Activated CD4-positive, alpha-beta T cell treated with anti-CD3 and anti-CD28 coated beads, Interleukin-2, amount 50 U/mL, for 24 hours (primary cell): ENCODE measurements at places on chromosomes 4 and X.

DNA sequence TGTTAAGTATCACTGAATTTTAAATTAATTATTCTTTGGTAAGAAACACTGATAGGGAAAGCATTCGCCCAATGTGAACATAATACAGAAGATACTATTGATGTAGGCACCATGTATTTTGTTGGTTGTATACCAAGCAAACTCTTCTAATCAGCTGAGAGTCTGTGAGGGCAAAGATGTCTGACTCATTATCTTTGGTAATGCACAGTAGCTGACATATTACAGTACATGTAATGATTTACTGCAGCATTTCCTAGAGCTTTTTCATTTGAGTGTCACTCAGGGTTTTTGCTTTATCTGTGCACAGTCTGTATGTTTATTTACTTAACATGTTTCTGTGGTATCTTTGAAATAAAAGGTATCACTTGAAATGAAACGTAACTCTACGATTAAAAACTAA is 49.2 kb downstream of the CENPVL3 start:
- no peak for DNase-seq

DNA sequence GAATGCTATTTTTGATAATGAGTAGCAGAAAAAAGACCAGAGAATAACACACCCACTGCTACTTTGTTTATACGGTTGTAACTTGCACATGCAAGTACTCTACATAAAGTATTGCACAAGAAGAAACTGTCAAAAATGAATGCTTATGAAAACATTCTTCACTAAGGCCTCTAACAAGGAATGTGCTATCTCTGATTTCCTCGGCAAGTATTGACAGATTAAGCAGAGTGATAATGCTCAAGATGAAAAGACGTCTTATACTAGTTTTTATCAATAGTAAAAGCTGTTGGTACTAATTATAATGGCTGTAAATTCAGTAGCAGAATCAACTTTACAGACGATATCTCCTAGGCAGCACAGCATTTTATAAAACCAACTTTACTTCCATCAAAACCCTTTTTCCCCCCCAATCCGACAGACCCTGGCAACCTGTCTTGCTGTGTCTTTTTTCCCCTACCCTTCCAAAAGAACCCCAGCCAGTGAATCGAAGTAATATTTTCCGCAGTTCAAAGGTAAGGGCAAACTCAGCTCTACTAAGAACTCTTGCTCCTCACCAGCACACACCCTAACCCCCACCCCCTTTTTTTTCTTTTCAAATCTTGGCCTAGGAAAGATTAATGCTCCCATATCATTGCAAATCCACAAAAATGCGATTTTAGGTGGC is 1.5 kb downstream of the FRYL start:
- no peak for DNase-seq

GRCh38 chr4:122762520-122762919 is 30.0 kb downstream of the BBS12 start:
- peak; percentile 2 for DNase-seq

- no peak for DNase-seq
Observed at GRCh38 chr4:14066979-14067378, 439.5 kb upstream of the BOD1L1 start.

DNA sequence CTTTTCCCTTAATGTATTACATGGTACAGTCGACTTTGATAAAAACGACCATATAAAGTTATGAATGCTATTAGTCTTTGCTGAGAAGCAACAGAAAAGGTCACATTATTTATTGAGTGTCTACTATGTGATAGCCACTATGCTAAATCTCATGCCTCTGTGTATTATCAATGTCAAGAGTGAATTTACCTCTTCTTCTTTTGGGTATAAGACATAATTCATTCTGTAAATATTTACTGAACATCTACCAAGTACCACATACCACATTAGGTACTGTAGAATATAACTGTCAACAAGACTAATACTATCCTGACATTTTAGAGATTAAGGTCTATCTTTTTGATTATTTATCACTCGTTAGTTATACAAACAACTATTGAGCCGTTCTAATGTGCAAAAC is 268.7 kb upstream of the FTHL17 start:
- DNase-seq, result no peak

DNA sequence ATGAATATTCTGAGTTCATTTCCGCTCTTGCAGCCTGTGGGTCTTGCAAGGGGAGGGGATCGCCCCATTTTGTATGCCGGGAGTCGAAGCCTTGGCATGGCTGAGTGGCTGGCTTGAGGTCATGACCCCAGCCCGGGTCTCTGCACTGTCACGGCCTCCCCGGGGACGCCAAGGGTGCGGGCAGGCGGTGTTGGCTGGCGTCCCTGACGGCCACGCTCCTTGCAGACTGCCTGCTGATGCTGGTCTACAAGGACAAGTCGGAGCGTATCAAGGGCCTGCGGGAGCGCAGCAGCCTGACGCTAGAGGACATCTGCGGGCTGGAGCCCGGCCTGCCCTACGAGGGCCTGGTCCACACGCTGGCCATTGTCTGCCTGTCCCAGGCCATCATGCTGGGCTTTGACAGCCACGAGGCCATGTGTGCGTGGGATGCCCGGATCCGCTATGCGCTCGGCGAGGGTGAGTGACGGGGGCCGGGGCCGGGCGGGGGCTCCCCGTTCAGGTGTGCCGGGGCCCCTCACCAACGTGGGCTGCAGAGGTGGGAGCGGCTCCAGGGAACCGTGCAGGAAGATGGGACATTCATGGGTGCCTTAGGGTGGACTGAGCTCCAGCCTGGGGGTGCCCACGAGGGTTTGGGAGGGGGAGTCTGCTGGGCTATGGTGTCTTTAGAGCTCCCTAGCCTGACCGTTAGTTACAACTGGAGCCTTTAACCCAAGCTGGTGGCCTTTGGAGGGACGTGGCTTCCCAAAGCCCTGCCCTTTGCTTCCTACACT is 10.3 kb downstream of the DOK7 start:
- no peak for DNase-seq

DNA sequence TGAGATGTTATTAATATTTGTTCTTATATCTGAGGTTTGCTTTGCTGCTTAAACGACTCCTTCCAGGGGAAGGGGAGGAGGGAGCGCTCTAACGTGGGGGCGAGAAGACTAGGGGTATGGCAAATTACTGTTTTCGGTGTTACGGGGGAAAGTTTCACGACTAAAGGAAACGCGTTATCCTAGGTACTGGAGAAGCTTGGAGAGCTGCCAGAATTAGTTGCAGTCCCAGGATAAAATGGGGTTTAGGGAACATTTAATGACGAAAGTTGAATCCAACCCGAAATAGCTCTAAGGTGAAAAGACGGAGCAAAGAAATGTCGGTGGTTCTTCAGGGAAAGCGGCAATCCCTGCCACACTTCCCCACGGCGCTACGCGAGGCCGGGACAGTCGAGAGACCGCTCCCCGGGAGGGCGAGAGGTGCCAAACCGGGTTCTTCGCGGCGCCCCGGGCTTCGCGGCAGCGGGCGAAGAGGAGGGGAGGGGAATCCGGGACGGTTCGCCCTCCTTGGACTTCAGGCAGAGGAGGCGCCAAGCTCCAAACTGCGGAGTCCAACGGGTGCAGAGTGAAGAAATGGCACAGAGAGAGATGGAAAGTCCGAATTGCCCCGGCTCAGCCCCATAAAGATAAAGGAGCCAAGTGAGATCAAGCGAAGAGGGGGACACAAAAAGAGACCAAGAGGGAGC is 724 bp downstream of the THOC2 start:
- peak; percentile 0 for DNase-seq

GRCh38 chr4:19455196-19455595 is 796.5 kb upstream of the SLIT2 start:
- DNase-seq, result no peak

DNA sequence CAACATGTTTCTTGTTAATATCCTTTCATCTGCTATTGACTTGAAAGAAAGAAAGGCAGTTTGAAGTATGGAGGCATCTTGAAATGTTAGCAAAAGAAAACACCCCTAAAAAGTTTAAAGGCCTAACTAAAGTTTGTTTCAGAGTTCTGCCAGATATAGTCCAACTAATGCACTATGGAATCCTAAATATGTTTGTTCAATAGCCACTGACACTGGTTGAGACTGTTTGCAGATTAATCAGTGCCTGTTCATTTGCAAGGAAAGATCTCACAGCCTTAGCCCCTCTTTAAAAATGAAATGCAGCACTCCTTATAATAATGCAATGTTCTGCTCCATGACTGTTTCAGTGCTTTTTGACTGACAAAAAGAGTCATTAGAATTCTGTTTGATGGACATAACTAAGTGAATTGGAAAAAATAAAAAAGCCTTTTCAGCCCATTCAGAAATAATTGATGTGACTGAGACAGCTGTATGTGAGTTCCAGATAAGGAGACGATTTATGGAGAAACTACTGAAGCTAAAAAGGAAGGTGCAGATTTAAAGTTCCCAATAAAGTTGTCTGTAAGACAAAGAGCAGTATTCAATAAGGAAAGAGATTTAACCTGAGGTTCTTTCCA is 192.0 kb downstream of the PCDH7 start:
- no peak for DNase-seq

GRCh38 chrX:142036116-142036515 is 132.4 kb downstream of the MAGEC1 start:
- no peak for DNase-seq

DNA sequence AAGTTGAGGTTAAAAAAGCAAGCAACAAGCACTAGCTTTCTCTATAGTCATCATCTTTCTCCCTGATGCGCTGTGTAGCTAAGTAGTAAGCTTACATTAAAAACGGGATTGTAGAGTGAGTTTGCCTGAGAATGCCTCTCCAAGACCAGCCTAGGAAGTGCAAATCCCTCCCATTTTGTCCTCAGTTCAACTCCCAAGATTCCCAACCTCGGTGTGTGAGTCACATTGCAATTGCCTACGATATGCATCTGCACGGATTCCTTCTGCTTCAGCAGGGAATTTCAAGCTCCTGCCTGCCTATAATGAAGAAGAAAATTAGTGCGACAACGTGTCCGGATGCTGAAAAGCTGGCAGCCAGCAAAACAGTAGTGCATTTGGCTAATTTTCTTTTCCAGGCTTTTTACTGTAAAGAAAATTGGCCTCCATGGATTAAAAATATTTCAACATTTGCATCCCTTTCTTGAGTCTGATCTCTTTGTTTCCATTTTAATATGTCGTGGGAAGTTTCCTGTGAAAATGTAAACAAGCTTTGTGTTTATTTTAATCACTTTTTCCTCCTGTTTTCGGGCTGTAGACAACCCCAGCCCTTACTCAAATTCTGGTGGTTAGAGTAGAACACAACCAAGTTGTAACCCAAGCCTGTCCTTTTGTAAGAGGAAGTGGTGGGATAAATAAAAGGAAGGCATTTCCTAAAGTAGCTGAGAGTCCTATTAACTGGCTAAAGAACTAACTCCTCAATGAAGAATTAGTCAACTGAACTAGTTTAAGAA is 58.4 kb upstream of the TET2 start:
- no peak for DNase-seq

DNA sequence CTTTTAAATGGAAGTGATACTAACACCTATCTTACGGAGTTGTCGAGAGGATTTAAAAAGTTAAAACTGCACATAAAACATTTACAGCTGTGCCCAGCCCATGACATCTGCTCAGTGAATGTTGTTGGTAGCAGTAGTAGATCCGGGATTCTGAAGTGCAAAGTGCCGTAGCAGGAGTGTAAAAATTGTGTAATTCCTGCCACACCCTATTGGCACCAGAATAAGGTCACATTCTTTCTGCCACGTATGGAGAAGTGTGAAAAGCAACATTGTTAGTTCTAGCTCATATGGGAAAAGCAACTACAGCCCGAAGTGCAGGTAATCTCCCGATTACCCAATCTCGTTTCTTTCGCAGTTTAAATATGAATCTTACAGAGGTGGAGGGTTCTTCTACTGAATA is 31.2 kb downstream of the PRIMPOL start:
- DNase-seq, result no peak

DNA sequence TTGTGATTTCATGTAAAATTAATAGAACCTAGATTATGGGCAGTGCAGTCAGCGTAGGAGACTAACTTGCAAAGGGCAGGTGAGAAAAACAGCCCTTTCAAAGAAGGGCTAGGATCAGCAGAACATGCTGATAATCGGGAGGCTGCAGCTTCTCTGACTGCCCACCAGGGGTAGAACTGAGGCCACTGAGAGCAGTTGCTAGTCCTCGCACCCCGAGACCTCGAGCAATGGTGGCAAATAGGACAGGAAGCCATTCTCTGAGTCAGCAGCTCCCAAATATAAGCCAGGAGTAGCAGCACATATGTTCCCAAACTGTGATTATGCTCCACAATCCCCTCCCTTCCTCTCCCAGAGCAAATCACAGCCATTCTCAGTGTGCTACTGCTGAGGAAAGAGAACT is 186.5 kb downstream of the MSL3 start:
- DNase-seq, result no peak

DNA sequence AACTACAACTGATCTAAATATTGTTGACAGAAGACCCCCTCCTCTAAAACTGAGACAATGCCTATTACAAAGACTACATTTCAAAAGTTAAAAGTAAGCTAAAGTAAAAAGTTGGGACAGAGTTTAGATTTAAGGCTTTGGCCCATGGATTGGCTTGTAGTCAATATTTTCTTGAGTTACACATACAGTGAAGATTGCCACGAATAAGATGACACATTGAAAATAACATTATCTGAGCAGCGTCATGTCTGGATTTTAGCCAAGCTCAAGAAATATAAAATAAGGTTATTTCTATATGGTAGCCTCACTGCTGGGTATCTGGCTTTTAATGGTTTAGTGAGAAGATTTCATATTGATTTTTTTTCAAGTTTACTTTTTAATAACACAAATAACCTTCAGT is 266.2 kb upstream of the LDB2 start:
- no peak for DNase-seq

DNA sequence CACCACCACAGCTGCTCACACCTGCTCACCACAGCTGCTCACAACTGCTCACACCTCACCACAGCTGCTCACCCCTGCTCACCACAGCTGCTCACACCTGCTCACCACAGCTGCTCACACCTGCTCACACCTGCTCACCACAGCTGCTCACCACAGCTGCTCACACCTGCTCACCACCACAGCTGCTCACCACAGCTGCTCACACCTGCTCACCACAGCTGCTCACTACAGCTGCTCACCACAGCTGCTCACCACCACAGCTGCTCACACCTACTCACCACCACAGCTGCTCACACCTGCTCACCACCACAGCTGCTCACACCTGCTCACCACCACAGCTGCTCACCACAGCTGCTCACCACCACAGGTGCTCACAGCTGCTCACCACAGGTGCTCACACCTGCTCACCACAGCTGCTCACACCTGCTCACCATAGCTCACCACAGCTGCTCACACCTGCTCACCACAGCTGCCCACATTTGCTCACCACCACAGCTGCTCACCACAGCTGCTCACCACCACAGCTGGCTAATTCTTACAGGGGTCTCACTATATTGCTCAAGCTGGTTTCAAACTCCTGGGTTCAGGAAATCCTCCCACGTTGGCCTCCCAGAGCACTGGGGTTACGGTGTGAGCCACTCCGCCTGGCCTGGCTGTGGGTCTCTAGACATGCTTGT is 30.4 kb upstream of the CPLX1 start:
- DNase-seq, result no peak

GRCh38 chr4:52964011-52964410 is 101.9 kb downstream of the RASL11B start:
- no peak for DNase-seq
